Osteoblast (primary cell): ENCODE measurements at places on chromosomes 2 and 18. TPM values are rescaled to one million over a fixed set of nuclear protein-coding genes. Genes with fewer than 3 reads are reported as not detected.

DNA sequence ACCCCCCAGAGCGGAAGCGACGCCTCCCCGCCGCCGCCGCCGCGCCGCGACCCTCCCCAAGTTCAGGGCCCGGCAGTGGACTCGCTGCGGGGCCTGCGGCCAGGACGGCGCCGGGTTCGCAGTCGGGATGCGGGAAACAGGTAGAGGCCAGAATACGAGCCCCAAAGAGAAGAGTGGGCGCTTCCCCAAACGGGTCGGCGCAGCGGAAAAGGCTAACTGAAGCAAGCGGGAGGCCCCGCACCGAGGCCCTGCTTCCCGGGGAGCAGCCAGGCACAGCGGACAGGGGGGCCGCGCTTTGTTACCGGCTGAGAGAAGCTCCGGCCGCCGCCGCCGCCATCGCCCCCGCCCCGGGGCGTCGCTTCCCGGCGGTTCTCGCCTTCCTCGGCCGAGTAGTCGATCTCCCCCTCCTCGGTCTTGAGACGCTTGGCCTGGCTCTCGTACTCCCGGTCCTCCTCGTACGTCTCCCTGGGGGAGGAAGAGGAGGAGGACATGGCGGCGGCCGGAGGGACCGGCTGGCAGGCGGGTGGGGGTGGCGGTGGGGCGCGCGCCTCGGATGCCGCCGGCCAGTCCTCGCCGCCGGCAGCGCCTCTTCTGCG is 494 bp downstream of the HNRNPLL start:
- DNase-seq: no peak

- DNase-seq: peak; percentile 42
Observed at GRCh38 chr18:22846088-22846683, 86.9 kb upstream of the RBBP8 start.

GRCh38 chr18:55838841-55839240 is 250.8 kb upstream of the TCF4 start:
- DNase-seq: peak; percentile 83

DNA sequence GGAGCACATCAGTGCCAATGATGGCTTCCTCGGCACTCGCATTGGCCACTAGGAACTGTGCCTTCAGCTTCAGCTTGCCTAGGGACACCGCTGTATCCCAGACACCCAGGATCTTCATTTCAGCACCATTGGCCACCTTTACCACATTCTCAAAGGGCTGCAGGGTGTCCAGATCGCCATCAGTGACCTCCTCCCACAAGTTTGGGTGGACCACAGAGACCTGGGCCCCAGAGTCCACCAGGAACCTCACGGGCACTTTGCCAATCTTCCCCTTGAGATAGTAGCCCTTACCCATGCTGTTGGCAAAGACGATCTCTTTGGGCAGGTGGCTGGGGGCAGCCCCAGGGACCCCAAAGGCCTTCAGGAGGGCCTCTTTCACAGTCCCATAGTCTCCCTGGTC is 610 bp downstream of the ASPRV1 start:
- DNase-seq: no peak

- DNase-seq: no peak
Observed at GRCh38 chr2:121094101-121094500, 190.9 kb downstream of the TFCP2L1 start.

DNA sequence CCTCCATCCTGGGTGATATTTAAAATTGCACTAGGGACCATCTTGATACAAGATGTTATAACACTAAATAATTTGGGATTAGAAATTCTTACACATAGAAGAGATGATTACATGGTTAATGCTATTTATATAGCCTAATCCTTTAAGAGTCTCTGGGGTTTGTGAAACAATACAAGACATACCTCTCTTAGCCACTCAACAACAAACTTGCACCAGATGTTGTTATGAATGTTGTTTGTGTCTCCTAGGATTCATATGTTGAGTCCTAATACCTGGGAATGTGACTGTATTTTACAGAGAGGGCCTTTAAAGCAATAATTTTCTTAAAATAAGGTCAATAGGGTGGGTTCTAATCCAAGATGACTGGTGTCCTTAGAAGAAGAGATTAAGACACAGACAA is 678.3 kb downstream of the NYAP2 start:
- DNase-seq: no peak

GRCh38 chr18:31533236-31533635 is 35.3 kb downstream of the DSG2 start:
- DNase-seq: no peak

DNA sequence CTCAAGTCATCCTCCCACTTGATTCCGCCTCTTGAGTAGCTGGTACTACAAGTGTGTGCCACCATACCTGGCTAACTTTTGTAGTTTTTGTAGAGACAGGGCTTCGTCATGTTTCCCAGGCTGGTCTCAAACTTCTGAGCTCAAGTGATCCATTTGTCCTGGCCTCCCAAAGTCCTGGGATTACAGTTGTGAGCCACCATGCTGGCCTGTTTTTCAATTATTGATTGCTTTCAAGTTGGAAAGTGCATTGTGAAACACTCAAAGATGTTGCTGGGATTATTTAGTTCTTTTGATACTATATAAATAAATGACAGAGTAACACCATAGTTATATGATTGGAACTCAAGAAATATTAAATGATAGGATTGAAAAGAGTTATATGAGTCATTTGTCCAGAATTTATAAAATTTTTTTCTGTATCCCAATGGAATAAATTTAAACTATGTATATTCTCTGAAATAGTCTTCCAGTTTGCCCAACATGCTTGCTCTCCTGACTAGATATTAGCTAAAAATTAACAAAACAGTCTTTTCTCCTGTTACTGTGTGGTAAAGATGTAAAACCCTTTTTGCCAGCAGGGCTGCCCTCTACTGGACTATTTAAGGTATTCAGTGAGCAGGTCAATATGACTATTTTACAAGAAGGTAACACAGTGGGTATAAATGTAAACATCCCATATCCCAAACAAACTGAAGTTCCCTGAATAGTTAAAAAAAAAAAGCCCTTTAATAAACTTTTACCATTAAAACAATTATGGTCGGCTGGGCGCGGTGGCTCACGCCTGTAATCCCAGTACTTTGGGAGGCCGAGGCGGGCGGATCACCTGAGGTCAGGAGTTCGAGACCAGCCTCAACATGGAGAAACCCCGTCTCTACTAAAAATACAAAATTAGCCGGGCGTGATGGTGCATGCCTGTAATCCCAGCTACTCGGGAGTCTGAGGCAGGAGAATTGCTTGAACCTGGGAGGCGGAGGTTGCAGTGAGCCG is 42.7 kb downstream of the ACSL3 start:
- peak; percentile 79 for DNase-seq

GRCh38 chr2:233440714-233441113 is 86.4 kb downstream of the DGKD start:
- no peak for DNase-seq

GRCh38 chr18:32906506-32907310 is 133.9 kb upstream of the KLHL14 start:
- DNase-seq: no peak

- DNase-seq: peak; percentile 81
Observed at GRCh38 chr2:236171181-236171679, 3.0 kb upstream of the GBX2 start.

- peak; percentile 25 for DNase-seq
Observed at GRCh38 chr18:31424383-31424988, 23.1 kb upstream of the DSG3 start.

GRCh38 chr2:109129356-109129920 is 433 bp downstream of the SH3RF3 start:
- DNase-seq: peak; percentile 91

DNA sequence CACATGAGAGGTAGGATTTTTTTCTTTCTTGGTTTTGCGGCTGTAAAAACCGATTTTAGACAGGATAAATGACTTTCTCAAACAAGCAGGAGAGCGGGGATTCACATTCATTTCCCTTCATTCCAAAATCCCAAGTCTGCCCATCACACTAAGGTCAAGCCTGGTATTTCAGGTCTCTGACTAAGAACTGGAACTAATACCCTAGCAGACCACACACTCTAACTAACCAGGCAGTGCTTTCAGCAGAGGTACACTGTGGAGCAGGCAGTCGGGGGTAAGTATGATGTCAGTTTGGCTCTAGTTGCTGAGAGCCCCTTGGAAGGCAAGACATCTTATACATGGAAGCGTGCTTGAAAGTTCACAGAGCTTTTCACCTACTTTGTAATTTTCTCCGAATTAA is 128.1 kb upstream of the LHCGR start:
- no peak for DNase-seq

DNA sequence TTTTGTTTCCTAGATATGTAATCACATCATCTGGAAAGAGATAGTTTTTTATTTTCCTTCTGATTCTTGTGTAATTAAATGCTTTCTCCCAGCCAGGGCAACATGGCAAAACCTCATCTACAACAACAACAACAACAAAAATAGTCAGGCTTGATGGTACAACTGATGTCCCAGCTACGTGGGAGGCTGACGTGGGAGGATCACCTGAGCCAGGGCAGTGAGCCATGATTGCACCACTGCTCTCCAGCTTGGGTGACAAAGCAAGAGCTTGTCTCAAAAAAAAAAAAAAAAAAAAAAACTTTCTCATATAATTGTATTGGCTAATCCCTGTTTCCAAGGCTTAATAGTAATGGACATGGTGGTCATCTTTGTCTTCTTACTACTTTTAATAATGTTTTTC is 26.4 kb upstream of the PGAP1 start:
- DNase-seq: no peak

DNA sequence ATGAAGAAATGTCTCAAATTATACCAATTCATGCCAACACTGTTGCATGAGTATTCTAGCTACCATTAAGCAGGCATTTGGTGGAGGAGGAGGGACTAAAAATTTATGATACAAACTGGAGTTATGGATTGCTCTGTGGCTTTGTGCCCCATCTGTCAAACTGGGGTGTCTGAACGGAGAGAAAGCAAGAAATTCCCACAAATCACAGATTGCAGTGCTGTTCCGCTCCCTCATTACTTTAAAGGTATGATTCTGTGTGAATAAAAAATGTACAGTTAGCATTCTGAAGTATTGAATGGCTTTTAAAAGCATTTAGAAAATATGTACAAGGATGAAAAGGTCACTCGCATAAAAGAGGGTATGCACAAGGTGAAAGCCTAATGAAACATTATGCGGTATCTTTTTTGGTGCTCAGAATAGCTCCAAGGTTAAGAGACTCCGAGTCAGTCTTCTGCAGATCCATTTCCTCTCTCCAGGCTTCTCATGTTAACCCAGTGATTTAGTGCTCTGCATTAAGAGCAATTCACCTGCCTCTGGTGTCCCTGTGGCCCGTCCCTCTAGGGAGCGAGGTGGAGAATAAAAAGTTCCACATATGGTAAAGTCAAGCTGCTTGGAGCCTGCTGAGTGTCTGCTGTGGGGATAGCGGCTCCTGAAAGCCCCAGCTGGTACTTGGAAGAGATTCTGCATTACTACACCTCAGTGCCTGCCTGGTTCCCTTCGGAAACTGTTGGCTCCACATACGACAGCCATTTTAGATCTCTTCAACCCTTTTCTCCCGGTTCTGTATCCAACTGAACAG is 184.2 kb downstream of the ZNF521 start:
- DNase-seq: no peak

GRCh38 chr18:31738460-31739407 is 21.9 kb downstream of the SLC25A52 start:
- DNase-seq: no peak

- peak; percentile 86 for DNase-seq
Observed at GRCh38 chr2:105409717-105410116, 10.9 kb upstream of the FHL2 start.

DNA sequence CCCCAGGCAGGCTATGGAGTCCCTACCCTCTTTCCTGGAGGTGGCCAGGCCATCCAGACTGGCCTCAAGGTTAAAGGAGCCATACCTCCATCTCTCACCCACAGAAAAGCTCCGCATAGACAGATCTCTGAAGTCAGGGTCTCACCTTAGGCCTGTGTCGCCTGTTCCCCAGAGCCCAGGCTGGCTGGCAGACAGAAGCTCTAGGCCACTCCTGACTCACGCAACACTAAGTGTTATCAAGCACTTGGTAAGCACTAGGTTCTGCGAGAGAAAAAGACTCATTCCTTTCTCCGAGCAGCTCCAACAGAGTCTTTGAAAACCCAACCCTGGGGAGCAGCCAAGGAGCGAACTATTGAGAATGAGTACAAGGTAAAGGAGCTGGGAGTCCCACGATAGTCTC is 6.1 kb downstream of the SMAD7 start:
- DNase-seq: peak; percentile 89

GRCh38 chr2:127528487-127528886 is 2.2 kb upstream of the IWS1 start:
- DNase-seq: no peak

DNA sequence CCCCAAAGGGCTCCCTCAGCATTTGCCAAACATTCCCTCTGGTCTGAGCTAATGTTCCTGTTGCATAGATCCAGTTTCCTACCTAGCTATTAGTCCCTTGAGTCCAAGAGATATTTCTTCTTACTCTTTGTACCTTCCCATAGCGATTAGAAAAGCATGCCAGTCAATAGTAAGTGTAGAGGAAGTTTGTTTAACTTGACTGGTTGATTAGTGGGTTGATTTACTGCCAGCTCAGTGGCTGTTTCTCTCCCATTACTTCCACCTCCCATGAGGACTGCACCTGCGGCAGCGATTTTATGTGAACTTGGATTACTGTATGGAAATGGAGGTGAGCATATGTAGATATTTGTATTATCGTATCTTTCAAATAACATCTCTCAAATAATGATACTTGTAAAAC is 1748.4 kb upstream of the CELF4 start:
- DNase-seq: no peak

- peak; percentile 37 for DNase-seq
Observed at GRCh38 chr2:95019572-95019971, 5.9 kb upstream of the MAL start.

DNA sequence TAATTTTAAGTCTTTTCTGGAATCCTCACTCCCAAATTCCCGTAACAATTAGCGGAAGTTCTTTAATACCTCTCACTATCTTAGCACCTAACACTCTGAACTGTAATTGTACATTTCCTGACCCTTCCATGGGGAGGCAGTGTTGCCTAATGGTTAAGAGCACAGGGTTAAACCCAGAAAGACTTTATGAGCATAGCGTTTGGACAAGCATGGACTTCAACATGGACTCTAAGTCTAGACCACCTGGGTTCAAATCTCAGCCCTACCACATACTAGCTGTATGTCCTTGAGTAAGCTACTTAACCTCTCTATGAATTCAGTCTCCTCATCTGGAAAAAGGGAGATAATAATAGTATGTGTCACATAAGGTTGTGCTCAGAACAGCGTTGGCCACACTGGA is 13.0 kb downstream of the ANTXR1 start:
- no peak for DNase-seq

- DNase-seq: no peak
Observed at GRCh38 chr18:58690259-58690658, 19.0 kb downstream of the MALT1 start.

GRCh38 chr2:96601382-96602292 is 36.5 kb downstream of the KANSL3 start:
- DNase-seq: no peak

The IL1R1 gene
- total RNA-seq: 89.8 and 116 TPM in 2 replicates

The MAB21L4 gene
- not detected in 2 replicates for total RNA-seq

The SULT1C4 gene
- total RNA-seq: not detected in 2 replicates

The ELOA2 gene
- not detected in 2 replicates for total RNA-seq

The CCDC141 gene
- not detected in 2 replicates for total RNA-seq

The CFAP65 gene
- not detected in 2 replicates for total RNA-seq

The DYNAP gene
- total RNA-seq: not detected in 2 replicates

The XDH gene
- total RNA-seq: under 0.01 TPM in 2 replicates

The RASGRP3 gene
- 0.72 and 1.5 TPM in 2 replicates for total RNA-seq

The LYG1 gene
- under 0.01 and 0.88 TPM in 2 replicates for total RNA-seq
